ENCODE measurements at places on chromosomes 4 and X.
A peak's percentile ranks its signal among the peaks of the same experiment; 100 is the strongest.

DNA sequence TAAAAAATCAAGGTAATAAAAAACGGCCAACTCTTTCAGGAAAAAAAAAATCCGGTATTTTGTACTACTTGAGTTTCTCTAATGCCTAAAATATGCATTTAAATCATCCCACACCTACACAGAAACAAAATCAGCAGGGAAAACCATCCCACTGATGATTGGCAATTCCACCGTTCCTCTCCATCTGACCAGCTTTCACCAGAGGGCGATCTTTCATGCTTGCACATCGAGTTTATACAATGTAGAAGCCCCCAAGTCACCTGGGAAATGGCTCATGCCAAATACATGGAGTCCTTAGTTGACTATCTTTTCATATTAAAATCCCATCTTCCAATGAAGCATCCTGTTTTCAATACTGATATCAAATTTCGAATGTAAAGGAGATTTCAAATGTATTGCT lies 69.2 kb downstream of the PTCHD1 start:
- no peak for DNase-seq

GRCh38 chr4:66489370-66489769 lies 819.1 kb upstream of the EPHA5 start:
- no peak for DNase-seq

- DNase-seq: no peak
These were observed 37.3 kb downstream of the AFF2 start for GRCh38 chrX:148537556-148538182.

DNA sequence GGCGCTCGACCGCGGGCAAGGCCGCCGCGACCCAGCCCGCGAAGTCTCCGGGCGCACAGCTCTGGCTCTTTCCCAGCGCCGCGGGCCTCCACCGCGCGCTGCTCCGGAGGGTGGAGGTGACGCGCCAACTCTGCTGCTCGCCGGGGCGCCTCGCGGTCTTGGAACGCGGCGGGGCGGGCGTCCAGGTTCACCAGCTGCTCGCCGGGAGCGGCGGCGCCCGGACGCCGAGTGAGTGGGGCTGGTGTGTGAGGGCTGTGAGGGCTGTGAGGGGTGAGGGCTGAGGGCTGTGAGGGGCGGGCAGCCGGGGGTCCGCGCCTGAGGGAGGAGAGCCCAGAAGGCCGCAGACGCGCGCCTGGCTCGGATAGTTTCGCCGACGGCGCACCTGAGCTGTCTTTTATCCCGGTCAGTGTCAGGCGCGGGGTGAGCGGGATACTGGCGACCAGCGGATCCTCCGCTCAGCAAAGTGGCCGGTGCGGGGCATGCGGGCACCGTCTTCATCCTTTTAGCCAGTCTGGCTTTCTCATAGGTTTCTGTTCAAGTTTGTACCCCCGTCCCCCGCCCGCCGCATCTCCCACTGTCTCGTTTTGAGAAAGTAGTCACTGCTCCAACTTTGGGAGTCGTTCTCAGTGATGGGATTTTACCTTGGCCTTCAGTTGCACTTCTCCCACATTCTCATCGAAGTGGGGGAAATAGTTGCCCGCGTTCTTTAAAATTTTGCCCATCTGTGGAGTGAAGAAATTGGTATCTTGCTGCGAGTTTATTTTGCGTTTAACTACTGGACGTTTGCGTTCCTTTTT lies 586 bp downstream of the HERC5 start:
- DNase-seq: no peak

- no peak for DNase-seq
These were observed 19.4 kb downstream of the PDGFC start for GRCh38 chr4:156952078-156952759.

- DNase-seq: no peak
These were observed 17.4 kb upstream of the TMPRSS11F start for GRCh38 chr4:68147079-68147478.

DNA sequence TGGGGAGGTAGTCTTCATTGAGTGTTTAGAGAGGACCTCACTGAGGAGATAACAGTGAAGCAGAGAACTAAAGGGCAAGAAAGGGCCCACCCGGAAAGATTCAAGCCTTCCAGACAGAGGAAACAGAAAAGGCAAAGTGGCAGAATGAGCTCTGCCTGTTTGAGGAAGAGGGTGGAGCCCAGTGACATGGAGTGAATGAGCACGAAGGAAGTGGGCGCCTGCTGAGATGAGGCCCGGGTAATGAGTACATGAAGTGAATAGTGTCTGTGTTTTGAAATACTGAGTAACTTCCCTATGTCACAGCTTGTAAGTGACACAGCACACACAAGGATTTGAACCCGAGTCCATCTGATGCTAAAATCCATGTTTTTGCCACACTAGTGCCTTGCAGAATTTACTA lies 32.5 kb upstream of the TLR2 start:
- DNase-seq: peak; percentile 29

DNA sequence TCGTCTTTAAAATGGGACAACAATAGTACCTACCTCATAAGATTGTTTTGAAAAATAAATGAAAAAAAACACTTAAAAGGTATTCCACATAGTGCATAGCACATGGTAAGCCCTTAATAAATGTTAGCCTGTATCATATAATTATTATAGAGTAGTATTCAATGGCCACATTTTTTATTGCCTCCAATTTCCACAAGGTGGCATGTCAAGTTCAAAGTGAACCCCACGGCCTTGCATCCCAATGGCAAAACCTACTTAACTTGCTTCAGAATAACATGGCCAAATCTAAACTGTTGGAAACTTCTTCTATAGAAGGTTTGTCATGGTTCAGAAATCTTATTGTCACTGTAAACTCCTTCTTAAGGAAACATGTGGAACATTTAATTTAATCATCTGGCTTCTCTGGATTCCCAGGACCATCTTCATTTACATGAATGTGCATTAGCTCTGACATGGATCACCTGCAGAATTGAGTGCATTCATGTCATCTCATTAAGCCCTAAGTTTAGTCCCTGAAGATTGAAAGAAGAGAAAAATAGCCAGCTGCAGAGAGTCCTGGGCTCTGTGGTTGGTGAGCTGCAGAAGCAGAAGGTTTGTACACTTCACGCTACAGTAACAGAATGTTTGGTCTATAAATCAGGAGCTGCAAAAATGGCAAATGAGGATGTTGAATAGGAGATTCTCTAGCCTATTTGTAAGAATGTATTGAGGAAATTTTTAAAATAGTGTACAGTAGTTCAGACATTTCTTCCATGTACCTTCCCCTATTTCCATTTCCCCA lies 61.0 kb downstream of the ANXA3 start:
- DNase-seq: no peak

GRCh38 chr4:37682701-37683401 lies 3.3 kb downstream of the RELL1 start:
- DNase-seq: no peak

- no peak for DNase-seq
These were observed 137.3 kb upstream of the CLNK start for GRCh38 chr4:10821826-10822225.

GRCh38 chrX:18146954-18147353 lies 73.7 kb downstream of the BEND2 start:
- no peak for DNase-seq

DNA sequence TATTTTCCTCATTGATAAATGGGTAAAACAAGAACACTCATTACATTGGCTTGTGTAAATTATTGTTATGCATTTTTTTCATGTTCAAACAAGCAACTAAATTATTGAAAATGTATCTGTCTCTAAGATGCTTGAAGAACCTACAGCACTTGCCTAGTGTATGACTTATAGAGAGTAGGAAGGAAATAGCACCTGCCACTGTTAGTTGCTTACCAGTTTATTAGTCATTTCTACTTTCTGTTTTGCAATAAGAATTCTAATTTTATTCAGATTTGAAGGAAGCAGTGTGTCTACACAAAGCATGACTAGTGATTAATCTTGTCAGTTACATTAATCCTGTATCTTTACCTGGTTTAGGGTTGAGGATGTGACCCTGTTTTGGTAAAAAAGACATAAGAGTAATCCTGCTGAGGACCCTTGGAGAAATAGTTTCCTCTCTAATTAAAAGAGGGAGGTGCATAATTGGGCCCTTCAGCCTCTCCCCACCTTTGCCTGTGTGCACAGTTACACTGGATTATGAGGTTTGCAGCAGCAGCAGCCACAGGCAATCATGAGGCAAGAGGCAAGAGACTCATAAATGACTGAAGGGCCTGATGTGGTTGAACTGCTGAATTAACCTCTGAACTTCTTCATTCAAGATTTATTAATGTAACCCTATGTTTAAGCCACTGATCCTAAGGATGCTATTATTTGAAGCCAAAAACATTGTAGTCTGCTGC lies 1202.1 kb downstream of the ADGRL3 start:
- DNase-seq: no peak

DNA sequence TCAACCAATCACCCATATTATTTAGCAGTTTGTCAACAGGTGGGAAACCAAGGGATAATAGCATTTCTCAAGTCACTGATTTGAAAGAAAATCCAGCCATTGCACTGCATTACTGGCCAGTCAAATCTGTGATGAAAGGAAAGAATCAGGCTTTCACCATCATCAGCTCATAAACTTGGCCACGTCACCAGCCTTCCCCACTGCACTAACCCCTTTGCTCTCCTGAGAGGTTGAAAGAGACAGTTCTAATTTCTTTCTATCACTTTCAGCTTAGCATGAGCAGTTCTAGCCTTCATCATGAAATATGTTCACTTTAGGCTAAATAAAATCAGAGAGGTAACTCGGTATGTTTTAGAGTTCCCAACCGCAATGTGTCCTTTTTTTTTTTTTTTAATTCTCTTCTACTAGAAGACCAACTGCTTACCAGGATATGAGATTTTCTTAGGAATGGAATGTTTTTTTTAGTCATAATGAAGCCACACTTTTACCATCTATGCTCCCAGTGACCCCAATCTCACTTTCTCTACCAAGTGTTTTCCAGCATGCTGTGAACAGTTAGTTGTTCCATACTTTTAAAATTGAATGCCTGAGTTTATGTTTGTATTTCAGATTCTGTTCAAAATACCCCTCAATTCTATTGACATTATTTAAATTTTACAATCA lies 55.7 kb upstream of the SLC7A11 start:
- no peak for DNase-seq

DNA sequence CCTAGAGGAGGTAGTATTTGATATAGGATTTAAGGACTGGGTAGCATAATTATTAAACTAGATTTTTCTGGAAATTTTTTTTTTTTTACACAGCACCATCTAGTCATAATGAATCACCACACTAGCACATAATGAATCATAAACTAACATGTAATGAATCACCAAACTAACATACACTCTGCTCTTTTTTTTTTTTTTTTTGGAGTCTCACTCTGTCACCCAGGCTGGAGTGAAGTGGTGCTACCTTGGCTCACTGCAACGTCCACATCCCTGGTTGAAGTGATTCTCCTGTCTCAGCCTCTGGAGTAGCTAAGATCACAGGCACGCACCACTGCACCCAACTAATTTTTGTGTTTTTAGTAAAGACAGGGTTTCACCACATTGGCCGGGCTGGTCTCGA lies 92.5 kb downstream of the FAM13A start:
- DNase-seq: no peak

DNA sequence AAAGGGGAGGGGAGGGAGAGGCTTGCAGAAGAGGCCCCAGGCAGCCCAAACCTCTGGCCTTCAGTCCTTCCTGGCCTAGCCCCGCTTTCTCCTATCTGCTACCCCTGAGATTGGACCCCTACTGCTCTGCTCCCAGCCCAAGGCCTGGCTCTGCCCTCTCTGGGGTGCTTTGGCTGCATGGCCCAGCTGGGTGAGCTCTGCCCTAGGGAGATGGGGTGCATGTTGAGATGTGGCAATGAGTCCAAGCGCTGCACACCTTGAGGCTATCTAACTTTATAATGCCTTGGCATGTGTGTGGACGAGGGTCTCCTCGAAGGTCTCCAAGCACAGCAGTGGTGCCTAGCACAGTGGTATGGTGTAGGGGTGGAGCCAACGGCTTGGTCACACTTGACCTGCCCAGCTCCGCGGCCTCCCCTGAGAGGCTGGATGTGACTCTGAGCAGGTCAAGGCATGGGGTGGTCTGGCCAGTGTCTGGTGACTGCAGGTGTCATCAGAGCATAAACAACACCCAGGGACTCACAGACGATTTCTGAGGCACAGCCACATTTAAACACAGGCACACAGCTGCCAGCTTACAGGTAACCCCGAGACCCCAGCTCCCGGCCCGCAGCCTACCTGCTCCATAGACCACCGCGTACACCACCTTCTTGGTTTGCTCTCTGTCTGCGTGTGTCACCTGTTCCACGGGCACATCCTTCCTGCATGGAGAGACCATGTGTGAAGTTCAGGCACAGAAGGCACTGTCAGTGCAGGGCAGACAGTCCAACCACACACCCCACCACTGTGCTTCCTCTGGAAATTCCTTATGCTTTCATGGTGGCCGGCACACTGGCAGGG lies 36.3 kb downstream of the NAT8L start:
- no peak for DNase-seq

DNA sequence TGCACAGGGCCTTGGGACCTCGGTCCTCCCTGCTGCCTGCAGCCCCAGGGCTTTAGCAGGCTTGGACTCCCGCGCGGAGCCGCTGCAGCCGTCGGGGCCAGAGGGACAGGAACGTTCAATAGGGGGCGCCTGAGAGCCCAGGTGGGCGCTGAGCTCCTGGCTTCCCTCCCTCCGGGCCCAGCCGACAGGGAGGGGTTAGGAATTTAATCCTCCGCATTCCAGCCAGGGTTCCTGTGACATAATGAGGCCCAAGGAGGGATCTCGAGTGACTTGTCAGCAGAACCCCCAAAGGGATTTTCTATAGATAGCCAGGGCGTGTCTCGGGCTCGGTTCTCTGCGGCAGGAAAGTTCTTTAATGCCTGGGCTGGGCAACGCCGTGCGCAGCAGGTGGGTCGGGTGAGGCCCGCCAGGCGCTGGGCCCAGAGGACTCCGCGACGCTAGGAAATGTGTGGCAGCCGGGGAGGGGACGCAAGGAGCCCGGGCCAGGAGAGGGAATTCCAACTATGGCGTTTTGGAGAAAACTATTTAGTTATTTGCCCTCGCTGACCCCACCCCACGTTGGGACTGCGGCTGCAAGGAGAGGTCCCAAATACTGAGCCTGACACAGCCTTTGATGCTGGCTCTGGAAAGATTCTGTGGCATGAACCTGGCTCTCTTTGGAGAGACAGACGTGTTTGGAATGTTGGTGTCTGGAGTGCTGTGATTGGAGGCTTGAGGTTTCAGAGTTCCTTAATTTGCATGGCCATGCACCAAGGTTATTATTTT lies 285.2 kb upstream of the GATB start:
- DNase-seq: no peak

GRCh38 chrX:17098516-17099247 lies 152.2 kb downstream of the REPS2 start:
- no peak for DNase-seq
